H54 (cell line): ENCODE measurements at places on chromosomes 6 and 20.

GRCh38 chr6:88380083-88380482, 213.9 kb upstream of the CNR1 start:
- peak; percentile 41 for DNase-seq

GRCh38 chr6:149480502-149481280, 4.1 kb downstream of the ZC3H12D start:
- no peak for DNase-seq

DNA sequence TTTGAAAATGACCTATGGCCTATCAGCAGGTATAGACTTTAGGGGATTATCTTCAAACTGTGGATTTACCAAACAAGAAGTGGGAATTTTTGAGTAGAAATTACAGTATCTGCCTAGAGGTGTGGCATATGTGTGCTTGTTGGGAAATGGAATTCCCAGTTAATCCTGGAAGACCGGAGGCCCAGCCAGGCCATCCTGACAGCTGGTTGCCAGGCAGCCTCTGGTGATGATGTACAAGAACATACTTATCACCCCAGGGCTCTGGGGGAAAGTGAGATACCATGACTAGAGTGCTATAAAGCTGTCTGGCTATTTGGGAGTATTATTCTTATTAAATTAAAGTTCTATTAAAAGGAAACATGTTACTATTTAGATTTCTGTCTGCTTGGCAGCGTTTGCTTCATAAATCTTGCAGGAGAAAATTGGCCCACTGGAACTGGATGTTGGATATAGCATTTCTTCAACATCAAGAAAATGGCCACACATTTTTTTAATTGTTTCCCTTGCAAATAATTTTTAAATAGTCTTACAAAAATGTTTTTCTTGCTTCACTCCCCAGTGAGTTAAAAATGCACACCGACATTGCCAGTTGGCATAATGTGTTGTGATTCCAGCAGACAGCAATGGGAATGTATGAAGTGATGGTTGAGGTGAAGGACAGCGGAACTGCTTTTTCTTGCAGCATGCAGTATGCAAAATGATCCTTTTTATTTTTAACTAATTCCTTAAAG, 187.8 kb downstream of the MYLK4 start:
- DNase-seq, result no peak

GRCh38 chr20:34473262-34473883, 42.8 kb upstream of the DYNLRB1 start:
- DNase-seq, result no peak

GRCh38 chr6:87905101-87905641, 142.5 kb upstream of the SPACA1 start:
- no peak for DNase-seq

DNA sequence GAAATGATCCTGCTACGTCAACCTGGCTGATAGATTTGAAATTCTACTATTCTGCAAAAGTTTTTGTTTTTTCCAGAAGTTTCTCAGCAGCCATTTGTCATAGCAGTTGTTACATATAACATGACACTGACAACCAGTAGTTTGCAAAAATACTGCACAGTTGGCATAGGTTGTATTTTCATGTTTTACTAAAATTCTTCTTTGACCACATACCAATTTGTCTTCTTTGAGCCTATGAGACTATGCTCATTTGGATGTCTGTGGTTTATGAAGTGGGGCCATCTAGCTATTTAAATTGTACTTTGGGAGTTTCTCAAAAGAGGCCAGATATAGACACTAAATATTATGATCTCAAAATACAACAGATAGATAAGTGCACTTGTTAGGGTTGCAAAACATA, 104.9 kb upstream of the PREP start:
- DNase-seq, result no peak
